Fibroblast of skin of scalp (primary cell): ENCODE measurements at places on chromosomes 3 and 15.

GRCh38 chr15:101570241-101570640, 80.7 kb upstream of the PCSK6 start:
- no peak for DNase-seq

DNA sequence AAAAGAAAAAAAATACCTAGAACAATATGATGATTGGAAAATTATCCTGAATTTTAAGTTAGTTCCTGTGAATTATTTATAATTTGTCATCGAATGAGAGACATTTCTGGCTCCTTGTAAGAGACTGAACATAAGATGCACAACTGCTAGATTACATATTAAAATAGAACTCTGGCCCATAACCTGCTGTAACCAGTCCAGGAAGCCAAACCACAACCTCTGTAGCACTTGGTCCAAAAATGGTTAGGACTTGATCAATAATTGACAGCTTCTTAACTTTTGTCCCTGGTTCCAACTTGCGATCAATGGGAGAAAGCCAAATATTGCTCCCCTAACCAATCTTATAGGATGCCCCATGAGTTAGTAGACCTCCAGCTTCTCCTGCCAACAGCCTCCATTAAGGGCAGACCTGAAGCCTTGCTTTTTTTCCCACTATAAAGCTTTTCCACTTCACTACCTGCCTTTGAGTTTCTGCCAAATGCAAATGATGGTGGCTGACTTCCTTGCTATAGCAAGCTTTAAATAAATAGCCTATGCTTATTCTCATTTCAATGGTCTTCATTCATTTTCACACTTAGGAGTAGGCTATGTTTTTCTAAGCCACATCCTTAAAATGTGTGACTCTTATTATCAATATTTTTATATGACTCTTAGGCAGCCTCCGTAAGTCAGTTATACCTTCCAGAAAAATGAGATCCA, 224.0 kb upstream of the ARHGEF26 start:
- no peak for DNase-seq

DNA sequence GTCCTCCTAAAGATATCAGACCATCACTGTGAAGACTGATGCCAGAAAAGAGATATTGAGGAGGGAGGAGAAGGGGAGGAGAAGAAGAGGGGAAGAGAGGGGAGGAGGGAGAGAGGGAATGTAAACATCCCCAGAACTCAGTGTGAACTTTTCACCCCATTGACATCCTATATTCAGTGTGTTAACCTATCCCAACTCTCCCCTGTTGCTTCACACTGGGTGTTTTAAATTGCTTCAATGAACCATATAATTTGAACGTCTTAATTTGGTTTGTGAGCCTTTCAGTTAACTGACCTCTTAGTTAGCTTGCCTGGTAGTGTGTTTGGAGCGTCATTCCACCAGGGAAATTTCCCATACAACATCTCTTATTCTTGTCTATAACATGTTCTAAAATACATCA, 29.8 kb upstream of the PTPRG start:
- no peak for DNase-seq

DNA sequence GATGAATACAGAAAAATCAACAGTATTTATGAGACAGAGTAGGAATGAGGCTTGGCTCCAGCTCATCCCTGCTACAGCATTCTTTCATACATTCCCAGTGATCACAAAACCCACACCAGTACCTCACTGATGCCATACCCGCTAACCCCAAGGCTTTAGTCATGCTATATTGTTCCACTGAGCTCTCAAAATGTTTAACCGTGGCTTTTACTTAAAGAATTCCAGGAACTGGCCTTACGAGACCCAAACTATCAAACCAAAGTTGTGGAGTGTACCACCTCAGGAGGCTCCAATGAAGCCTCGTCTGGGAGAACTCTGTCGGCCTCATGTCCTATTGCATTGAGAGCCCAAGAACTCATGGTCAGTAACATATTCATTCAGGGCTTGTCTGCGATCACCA, 278.9 kb downstream of the ULK4 start:
- DNase-seq: peak; percentile 97

- DNase-seq: no peak
These were observed 58.4 kb downstream of the TP63 start for GRCh38 chr3:189689625-189690024.

- DNase-seq: no peak
These were observed 25.1 kb downstream of the SPSB4 start for GRCh38 chr3:141076036-141076773.

- no peak for DNase-seq
These were observed 11.6 kb downstream of the LPP start for GRCh38 chr3:188165596-188165995.

DNA sequence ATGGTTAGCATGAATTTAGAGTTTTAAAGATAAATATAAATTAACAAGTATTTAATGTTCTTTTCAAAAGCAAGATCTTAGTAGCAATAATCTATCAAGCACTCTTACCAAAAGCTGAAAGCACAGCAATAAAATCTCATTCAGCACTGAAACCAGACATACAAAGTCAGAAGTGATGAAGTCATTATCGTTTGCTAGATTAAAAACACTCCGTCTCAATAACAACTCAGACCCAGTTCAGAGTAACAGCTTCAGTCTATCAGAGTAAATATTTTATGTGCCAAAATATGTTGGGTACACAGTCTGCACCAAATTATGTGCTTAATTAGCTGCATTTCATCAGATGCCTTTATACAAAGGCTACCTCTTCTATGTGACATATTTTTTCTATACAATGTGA, 41.6 kb downstream of the CPA3 start:
- no peak for DNase-seq

GRCh38 chr3:81816473-81817250, 55.2 kb upstream of the GBE1 start:
- DNase-seq: peak; percentile 15

GRCh38 chr3:184184546-184185230, 1.3 kb upstream of the ABCF3 start:
- DNase-seq: no peak
